ENCODE measurements at places on chromosomes 2 and 18.

DNA sequence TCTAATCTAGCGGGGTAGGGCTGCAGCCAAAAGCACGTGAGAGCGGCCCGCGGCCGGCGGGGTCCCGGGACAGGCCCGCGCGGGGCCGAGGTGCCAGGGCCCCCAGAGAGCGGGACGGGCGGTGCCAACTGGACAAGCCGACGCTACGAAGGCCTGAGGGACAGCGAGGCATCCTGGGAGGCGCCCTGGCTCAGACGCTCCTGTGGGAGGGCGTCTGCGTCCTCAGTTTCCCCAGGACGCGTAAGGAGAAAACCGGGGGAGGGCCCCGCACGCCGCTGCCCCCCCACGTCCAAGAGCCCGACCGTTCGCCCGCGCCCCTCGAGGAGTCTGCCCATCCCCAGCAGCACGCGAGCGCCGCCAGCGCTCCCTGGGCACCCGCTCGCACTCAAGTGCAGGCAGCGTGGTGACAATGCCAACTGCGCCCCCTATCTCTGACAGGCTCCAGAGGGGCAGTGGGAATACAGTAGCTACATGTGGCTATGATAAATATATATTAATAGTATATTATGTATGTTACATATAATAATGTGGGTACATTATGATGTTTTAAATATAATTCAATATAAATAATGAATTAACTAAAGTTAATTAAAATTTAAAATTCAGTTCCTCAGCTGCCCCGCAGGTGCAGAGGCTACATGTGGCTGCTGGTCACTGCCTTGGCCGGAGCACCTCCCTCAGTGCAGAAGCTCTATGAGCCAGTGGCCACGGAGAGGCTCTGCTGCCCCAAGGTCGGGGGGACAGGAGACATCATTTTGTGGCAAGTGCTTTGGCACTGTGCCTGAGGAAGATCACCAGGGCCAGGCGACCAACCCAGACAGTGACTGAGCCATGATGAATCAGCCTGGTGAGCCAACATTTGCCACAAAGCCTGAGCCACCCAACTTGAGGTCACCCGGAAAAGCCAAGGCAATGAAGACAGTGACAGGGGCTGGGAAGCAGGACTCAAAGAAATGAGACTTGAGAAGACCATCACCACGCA is 5.5 kb upstream of the SFT2D3 start:
- peak; percentile 67 for DNase-seq

DNA sequence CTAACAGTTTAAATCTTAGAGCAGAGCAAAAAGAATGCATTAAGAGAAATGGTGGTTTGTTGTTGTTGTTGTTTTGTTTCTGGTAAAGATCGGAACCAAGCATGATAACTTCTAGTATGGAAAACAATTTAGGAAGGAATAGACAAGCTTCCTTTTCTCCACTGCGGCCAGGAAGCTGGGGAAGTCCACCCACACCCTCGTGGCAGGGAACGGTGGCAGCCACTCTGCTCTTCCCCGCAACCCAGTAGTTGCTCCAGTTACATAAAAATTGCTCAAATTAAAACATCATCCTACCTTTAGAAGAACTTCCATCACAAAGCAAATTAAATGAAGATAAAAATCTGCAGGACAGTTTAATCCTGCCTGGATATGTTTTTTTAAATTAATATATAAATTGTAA is 113.0 kb downstream of the RBMS1 start:
- no peak for DNase-seq

GRCh38 chr2:134352844-134353243 is 99.0 kb downstream of the MGAT5 start:
- no peak for DNase-seq

GRCh38 chr2:207357216-207357615 is 172.5 kb upstream of the CREB1 start:
- DNase-seq = no peak
